ENCODE measurements at places on chromosomes 4 and X.

DNA sequence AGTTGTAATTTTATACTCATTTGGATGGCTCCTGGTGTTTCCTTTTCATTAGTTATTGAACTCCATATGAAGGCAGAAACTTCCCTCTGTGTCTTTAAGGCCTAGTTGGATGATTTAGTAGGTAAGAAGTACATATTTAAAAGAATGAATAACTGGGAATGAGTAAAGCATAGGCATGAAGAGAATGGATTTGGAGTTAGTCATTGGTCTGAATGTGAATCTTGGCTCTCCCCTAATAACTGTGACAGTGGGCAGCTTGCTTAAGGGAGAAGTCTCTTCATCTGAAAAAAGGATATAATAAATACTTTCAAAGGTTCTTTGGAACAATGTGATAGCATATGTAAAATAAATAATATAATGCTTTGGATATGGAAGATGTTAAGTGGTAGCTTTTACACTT lies 13.2 kb downstream of the SNX25 start:
- DNase-seq, result no peak

- no peak for DNase-seq
Observed at GRCh38 chrX:125131164-125131563, 188.5 kb upstream of the TEX13C start.

GRCh38 chr4:93407493-93408275 lies 420.9 kb upstream of the ATOH1 start:
- no peak for DNase-seq

- no peak for DNase-seq
Observed at GRCh38 chr4:1833307-1834046, 22.5 kb downstream of the LETM1 start.

DNA sequence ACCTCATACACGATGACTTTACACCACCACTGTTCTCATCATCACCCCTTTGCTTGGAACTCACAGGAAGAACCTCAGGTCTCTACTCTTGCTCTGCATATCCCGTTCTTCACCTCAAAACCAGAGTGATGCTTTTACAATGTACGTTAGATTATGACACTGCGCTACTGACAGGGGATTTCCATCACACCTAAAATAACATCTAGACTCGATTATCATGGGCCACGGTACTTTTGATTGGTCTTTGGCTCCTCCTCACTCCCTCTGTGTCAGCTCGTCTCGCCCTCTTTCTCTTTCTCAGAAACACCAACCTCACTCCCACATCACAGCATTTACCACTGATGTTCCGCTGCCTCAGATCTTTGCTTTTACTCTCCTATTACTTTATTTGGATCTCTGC lies 172.4 kb downstream of the TLL1 start:
- no peak for DNase-seq

- no peak for DNase-seq
Observed at GRCh38 chr4:174708381-174708780, 120.7 kb downstream of the GLRA3 start.

DNA sequence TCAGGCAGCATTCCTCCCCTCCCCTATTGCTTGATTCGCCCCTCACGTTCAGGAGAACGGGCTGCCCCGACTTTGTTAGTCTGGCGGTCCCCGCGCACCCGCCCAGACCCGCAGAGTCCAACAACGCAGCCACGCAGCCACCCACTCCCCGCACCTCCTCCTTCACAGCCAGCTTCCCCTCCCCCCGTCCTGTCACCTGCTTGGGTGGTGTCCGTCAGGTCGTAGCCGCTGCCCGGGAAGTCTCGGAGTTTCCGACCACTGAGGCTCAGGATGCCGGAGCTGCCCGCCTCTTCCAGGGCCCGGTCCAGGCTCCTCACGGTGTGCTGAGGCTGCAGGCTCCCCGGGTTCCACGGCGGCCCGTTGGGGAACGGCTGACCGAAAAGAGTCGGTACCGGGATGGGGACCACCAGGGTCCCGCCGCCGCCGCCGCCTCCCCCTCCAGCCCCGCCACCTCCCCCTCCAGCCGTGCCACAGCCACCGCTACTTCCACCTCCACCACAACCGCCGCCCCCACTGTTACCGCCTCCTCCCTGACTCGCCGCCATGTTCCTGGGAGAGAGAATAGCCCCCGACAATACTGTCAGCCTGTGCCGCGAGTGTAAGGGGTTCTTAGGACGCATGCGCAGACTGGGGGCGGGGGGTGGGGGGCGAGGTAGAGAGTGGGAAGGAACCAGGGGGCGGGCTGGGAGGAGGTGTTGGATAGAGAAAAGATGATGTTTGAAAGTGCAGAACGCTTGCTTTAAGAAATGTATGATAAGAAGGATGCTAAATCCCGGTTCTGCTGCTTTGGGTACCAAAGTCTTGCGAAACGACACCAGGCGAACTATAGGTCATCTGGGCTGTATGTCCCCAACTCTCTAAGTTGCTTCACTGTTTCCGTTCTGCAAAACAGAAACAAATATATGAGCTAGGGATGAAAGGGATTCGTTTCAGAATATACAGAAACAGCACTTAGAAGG lies at the start of gene LRCH2:
LRCH2 (minus strand) TSS at position 600 of the 959 bp plus-strand sequence; CDS start at position 545, 55 bp downstream.
- peak; percentile 0 for DNase-seq

GRCh38 chr4:153585026-153585425 lies 99.1 kb upstream of the TLR2 start:
- DNase-seq, result no peak

- DNase-seq, result no peak
Observed at GRCh38 chr4:169059306-169060211, 49.5 kb upstream of the CBR4 start.

GRCh38 chr4:81651243-81651899 lies 179.7 kb upstream of the RASGEF1B start:
- no peak for DNase-seq

All from stimulated activated CD4-positive, alpha-beta T cell treated with anti-CD3 and anti-CD28 coated beads, Interleukin-12 subunit alpha, Interleukin-12 subunit beta, amount 100 ng/mL, for 4 hours (primary cell).